ENCODE measurements at places on chromosomes 1 and 21.

GRCh38 chr1:243663651-243664050 is 186.4 kb downstream of the AKT3 start:
- no peak for DNase-seq

DNA sequence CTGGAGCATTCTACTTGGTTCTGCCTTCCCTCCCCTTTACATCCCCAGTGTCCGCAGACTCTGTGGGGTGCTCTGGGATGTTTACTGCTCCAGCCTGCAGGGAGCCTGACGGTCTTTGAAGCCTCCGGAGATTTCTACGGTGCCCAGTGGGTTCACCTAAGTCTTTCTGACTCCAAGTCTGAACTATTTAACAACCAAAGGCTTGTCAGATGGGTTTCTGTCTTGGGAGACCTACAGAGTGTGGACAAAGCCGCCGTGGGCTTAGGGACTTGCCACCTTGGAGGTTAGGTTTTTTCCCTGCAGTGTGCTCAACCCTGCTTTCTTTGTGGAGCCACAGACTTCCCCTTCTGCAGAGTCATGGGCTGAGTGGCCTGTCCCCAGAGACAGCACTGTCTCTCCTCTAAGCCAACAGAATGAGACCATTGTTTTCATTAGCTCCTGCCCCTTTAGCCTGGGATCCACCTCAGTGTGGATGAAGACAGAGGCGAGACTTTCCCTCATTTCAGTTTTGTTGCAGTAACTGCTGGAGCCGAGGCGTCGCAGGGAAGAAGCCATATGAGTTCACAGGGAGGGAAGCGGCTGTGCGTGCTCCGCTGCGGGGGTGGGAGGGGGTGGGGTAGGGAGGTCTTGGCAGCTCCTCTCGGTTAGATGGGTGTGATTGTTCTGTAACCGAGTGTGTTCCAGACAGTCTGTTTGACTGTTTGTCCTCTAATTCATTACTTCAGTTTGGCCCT is 120.7 kb downstream of the CNIH3 start:
- no peak for DNase-seq

- DNase-seq = no peak
Measured at GRCh38 chr1:94026619-94027380, 94.1 kb downstream of the ABCA4 start.

DNA sequence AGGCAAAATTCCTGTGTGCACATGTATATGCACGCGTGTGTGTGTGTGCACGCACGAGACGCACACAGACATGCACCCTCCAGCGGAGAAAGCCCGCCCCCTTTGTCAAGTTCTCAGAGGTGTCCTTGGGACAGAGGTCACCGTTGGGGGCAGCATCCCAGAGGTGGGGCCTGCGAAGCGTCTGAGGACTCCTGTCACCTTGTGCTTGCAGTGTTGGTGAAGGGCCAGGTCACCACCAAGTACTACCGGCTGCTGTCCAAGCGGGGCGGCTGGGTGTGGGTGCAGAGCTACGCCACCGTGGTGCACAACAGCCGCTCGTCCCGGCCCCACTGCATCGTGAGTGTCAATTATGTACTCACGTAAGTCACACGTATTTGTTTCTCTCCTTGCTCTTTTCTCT is 42.6 kb downstream of the SIM2 start:
- DNase-seq = no peak

DNA sequence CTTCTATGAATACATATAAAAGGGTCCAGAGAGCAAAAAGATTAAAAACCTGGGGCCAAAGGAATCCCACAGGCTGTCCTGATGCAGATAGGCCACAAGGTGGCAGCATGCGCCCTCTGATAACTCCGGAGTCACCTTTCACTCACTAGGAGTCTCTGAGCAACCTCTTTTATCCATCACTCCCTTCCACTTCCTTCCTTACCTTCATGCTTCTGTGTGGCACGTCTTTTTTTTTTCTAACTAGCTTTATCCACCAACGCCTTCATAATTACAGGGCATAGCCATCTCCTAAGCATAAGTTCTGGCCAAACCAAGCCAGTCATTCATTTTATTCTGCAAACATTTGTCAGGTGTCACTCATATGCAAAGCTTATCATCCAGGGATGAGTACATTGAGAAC is 3.9 kb upstream of the PGLYRP4 start:
- peak; percentile 71 for DNase-seq

DNA sequence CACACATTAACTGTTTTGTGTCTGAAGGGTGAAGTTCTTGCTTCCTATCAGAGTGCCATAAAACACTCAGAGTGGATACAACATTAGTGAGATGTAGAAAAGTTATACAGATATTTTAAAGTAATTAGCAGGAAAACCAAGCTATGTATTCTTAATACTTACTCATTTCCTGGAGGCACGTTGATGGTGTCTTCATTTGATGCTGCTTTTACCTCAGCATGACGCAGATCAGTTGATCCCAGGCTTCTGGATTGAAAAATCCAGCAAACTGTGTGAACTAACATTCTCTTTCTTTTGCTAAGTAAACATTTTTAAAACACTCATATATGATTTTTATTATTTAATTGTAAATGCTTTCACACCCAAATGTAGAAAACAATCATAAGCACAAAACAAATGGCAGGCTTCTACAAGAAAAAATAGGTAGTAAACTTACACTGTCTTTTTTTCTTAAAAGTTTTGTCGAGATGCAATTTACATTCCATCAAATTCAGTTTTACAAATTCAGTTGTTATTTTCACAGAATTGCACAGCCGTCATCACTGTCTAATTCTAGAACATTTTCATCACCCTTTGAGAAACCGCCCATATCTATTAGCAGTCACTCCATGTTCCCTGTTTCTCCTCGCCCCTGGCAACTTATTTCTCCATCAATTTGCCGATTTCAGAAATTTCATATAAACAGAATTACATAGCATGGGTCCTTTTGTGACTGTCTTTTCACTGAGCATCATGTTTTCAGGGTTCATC is 198.9 kb downstream of the LRRC7 start:
- no peak for DNase-seq

DNA sequence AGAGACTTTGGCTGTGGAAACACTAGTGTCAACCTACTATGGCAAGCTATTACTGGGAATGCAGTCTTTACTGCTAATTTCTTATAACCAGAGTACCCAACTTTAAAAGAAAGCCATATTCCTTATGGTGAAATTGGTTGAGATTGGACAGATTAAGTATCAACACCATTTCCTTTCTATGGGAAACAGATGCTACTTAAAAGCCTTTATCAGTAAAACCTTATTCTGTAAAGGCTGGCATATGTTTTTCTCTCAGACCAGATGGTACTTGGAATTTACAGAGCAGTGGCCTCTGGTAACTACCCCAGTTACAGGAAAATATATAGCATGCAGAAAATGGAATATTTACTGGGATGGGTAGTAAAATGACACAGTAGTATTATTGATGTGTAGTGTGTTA is 18.8 kb downstream of the IFI44 start:
- DNase-seq = peak; percentile 91

Measured in NCI-H524 (cell line).